Pons (tissue), 1 donor: ENCODE measurements at places on chromosomes 13 and 19.

DNA sequence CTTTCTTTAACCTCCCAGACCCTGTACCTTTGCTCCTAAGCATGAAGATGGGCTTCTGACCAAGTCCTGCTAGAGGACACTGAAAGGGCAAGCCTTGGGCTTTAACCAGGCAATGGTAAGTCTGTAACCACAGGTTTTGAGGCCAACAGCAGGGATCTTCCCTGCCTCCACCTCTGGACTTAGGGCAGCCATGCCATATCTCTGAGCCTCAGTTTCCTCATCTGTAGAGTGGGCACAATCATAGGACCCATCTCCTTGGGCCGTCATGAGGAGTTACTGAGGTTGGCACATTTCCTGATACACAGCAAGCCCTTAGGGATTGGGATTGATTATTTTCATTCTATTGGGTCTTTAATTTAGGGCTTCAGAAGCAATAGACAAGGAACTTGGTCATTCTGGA, 14.7 kb downstream of the KLK1 start:
- DNase-seq = no peak

GRCh38 chr19:17932485-17933338, at the start of gene CCDC124:
Gene CCDC124, plus strand, starts transcription at chr19:17933015. Its CDS starts 3,406 bp downstream, at chr19:17936421.
- peak; percentile 89 for DNase-seq

DNA sequence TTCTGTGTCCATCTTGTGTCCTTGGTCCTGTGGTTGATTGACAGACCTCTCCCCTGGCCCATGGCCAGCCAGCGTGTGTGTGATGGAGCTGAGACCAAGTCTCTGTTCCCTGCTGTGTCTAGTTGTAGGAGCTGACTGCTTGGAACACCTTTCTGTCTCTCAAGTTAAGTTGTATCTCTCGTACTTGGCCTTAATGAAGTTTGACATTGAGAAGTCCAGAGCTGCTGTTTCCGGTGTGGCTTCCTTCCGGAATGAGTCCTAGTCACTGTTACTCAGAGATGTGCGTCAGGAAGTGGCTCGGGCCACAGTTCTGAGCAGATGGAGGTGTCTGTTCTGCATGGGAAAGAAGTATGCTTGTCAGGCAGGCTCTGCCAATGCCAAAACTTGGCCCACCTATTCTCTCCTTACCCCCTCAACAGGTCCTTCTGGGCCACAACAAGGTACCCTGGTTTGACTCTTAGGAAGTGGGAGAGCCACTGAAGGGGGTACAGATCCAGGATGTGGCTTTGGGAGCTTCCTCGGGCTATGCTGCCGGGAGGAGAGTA, 54.3 kb downstream of the GATAD2A start:
- no peak for DNase-seq

DNA sequence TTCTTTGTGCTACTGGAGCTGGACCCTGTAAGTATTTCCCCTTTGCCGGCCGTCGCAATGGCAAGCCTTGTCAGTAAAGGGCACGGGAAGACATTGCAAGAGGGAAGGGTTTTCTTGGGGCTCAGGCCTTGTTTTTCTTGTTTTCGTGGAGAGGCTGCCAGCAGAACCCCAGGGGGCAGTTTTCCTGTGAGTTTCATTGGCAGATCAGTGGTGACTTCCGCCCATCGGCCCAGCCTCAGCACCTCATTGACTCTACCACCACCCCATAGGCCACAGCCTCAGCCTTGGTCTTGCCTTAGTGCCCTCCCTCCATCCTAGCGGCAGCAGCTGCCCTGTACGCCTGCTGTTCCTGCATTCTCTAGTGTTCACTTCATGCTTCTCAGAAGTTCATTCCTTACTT, 61.5 kb downstream of the GJA3 start:
- DNase-seq = no peak

GRCh38 chr13:108283110-108283509, 13.6 kb downstream of the TNFSF13B start:
- DNase-seq = no peak

DNA sequence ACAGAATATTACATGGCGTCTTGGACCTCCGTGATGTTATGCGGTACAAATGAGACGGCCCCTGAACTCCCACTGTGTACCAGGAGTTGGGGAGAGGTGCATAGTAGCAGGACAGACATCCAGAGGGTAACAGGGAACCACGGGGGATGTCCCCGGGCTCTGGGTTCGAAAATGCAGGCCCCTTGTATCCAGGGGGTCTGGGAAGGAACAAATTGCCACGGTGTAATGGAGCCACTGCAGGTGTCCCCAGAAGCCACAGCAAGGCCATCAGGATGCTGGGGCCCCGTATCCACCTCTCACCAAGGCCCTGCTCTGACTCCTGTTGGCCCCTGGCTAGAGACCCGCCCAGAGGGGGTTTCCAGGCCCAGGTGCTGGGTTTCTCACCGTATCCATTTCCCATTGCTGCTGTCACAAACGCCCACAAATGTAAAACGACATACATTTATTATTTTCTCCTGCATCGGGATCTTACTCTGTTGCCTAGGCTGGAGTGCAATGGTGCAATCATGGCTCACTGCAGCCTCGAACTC, 77.8 kb downstream of the INSR start:
- DNase-seq = no peak

GRCh38 chr19:20912973-20913372, 10.1 kb upstream of the ZNF85 start:
- no peak for DNase-seq

DNA sequence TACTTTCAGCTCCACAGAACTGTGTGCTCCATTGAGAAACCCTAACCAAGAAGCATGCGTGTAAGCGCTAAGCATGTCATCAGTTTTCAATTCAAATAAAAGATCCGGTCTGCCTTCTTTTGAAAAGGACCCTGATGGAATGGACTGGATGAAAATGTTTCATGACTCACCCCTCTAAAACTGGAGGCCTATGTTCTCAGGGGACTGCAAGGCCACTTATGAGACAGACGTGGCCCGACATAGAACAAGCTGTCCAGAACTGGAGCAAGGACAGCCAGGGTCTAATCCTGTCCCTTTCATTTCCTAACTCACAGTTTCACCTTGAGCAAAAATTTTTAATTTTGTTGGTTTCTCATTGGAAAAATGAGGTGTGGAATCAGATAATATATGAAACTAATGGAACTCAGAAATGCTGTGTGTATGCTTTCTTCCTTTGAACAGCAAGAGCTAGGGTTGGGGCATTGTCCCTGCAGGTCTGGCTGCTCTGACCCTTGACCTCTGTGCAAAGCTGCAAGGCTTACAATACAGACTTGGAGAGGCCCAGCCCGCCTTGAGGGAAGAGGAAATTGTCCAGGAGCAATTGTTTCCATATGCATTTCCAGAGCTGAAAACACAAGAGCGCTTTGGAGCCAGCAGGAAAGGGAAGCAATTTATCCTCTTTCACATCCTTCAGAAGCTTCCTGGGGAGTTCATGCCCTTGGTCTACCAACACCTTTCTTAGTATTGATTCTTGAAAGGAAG, 553.4 kb upstream of the KLF12 start:
- no peak for DNase-seq

GRCh38 chr19:10271543-10272086, 695 bp downstream of the ICAM1 start:
- DNase-seq = peak; percentile 30

DNA sequence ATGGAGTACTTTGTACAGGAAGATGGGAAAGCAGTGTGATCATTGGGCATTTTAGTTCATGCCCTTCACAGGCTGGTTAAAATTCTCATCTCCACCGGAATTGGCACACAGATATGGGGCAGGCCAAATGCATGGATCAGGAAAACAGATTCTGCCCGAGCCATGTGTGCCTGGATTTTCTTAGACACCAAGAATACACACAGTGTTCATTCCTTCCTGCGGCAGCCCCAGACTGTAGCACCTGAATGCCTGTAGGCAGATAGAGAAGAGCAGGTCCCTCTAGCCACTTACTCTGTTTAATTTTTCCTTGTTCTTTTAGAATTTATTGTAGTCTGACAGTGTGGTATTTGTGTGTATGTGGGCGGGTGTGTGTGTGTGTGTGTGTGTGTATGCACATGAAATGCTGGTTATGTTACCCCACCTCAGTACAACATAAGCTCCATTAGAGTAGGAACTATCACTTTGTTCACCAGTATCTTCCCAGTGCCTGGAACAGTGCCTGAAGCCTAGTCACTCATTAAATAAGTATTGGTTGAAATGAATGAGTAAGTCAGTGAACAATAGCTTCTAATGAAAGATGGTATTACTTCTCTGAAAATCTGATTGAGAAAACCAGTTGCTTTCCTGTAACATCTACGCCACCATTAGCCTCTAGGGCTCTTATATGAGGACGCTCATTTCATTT, 41.7 kb downstream of the FRY start:
- DNase-seq = no peak

DNA sequence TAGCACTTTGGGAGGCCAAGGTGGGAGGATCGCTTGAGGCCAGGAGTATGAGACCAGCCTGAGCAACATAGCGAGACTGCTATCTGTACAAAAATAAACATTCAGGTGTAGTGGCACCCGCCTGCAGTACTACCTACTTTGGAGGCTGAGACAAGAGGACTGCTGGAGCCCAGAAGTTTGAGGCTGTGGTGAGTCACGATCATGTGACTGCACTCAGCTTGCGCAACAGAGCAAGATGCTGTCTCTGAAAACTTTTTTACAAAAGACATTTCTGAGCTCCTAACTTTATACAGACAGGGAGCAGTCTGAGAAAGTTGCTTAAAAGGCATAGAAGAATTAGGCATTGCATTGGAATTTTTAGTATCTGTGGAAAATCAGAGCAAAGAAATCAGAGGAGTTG, 10.4 kb upstream of the TBC1D4 start:
- DNase-seq = no peak

- no peak for DNase-seq
These were observed 21.3 kb upstream of the MIR17HG start for GRCh38 chr13:91326146-91326545.

DNA sequence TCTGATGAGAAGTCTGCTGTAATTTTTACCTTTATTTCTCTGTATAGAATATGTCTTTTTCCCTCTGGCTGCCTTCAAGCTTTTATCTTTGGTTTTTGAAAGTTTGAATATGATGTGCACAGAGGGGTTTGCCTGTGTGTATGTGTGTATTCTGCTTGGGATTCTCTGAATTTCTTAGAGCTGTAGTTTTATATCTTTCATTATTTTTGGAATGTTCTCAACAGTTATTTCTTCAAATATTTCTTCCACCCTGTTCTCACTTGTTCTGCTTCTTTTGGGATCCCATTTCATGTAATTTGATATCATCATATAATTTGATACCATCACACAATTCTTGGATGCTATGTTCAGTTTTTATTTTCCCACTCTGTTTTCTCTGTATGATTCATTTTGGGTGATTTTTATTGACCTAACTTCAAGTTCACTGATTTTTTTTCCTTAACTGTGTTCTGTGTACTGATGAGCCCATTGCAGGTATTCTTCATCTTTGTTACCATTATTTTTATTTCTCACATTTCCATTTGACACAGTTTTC, 7.5 kb downstream of the COG3 start:
- DNase-seq = no peak

- DNase-seq = no peak
These were observed 132.2 kb downstream of the NUFIP1 start for GRCh38 chr13:44857061-44857460.

DNA sequence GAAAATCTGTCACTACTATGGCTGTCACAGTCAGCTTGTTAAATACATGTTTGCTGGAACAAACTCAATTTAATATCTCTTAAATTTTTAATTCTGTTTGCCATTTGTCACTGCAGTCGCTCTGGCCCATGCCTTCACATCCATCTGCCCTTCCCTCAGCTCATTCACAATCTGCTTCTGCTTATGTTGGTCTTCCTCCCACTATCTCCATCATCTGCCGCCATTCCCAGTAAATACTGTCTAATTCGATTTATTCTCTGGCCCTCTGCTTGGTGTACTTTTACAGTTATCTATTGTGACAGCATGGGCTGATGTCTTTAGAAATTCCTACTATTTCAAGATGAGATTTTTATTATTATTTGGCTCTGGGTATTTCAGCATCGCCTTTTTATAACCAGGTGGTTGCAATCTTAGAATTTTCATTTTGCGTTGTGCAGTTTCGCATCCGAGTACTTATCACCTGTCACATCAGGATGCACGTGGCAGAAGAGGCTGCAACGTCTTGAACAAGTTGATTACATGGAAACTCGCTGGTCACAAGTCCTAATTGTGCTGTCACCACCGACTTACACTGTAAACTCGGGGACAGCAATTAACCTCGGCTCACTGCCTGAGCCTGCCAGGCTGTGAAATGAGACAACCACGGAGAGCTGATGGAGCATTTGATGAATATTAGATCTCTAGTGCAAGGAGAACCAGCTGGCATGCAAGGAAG, 158.4 kb downstream of the MYO16 start:
- DNase-seq = peak; percentile 24

DNA sequence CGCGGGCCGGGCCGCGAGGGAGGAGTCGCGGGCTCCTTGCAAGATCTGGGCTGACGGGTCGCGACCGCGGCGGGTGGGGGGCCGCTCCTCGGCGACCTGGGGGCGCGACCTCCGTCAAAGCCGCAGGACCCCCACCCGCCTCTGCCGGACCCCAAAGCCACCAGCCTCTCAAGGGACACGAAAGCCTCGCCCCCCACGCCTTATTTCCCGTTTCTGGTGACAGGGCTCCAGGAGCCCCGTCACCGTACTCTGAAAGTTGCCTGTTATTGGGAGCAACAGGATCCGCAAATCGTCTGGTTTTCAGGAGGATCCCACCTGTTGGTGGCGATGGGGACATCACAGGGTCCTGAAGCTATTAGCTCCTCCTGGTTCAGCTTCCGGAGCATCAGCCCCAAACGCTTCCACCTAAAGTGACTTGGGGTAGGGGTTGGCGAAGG, 530 bp downstream of the MAU2 start:
- no peak for DNase-seq

DNA sequence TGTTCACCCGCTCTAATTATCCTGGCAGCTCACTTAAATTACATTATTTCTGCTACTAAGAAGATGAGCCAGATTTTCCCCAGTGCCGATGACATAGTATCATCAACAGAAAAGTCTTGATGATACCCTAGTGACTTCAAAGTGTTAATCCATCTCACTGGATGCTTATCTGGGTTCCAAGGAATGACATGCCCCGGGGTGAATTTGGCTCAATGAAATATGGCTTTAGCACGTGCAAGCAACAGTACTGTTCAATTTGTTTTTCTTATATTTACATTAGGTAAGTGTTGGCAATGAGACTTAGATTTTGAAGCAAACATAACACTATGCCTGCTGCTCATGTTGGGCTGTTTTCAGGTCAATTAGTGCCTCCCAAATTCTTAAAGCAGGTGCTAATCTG, 548.2 kb upstream of the SLITRK1 start:
- DNase-seq = no peak

DNA sequence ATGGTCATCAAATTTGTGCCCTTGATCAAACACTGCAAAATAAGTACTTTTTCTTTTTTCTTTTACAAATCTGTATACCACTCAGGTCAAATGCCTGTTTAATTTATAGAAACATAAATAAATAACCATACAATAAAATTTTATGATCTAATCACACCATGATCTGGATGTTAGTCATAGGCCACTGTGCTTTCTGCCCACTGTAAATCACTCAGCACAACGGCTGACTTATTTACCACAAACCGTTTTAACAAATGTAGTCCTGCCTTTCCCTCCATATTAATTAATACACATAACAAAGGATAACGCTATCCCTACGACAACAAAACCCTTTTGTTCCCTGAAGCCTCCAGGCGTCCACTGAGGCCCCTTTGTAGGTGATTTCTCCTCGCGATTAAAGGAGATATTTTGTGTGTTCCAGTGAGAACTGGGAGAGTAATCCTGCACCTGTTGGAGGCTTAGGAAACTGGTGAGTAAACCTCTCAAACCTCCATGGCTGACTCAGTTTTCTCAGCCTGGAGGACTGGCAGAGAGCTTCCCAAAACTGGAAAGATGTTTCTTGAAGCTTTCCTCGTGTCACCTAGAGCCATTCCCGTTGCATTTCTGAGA, 477.1 kb upstream of the SGCG start:
- DNase-seq = peak; percentile 24
